ENCODE measurements at places on chromosomes 7 and 10.

GRCh38 chr7:128917122-128917521 lies 6.6 kb upstream of the KCP start:
- DNase-seq = no peak

GRCh38 chr7:95539426-95539825 lies 53.7 kb downstream of the ASB4 start:
- DNase-seq = no peak

DNA sequence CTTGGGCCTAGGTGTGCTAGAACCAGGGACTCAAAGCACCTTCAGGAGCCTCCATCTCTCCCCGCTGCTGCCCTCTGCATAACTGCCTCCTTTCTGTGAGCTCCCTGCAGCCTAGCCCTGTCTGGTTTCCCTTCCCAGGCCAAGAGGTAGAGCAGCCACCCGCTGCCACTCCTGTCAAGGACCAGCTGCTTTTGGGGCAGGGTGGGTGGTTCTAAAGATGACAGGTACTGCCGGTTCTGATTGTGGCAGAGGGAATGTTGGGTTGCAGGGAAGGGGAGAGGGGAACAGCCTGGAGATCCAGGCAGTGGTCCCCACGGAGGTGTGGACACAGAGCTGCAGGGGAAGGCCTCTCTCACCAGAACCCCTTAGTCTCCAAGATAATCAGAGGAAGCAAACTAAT lies 3.7 kb upstream of the FLNC start:
- no peak for DNase-seq

DNA sequence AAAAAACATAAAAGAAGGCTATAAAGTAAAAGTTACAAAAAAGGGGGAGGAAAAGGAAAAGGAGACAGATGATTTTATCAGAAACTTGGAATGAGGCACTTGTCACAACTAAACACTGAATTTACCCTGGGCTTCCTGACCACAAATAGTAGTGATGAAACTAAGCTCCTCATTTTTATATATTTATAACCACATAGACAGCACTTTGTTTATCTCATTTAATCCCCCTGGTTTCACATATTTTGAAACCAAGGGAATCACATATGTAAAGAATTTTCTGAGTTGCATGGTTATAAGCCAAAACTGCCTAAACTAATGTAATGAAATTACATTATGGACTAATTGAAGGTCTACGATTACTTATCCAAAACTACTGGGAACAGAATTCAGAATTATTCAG lies 39.6 kb upstream of the MET start:
- no peak for DNase-seq

Data from GM06990 (cell line).